HL-60 (cell line): ENCODE measurements at places on chromosomes 12 and 14.

DNA sequence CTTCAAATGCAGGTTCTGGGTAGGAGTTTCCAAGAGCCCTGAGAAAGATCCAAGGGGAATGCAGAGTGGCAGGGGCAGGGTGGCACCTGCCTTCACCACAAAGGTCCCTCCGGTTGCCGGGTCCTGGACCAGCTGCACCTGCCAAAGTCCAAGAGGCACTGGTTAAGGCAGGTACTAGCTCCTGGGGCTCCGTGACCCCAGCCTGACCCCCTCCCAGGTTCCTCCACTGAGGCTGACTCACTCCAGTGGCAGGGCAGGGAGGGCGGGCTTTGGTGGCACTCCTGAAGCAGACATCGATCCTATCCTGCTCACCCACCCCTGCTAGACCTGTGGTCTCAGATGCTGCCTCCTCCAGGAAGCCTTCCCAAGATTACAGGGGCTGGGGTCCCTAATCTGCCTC, 11.4 kb downstream of the RPS6KL1 start:
- no peak for DNase-seq

GRCh38 chr14:31194095-31194494, 13.5 kb downstream of the HECTD1 start:
- no peak for DNase-seq

DNA sequence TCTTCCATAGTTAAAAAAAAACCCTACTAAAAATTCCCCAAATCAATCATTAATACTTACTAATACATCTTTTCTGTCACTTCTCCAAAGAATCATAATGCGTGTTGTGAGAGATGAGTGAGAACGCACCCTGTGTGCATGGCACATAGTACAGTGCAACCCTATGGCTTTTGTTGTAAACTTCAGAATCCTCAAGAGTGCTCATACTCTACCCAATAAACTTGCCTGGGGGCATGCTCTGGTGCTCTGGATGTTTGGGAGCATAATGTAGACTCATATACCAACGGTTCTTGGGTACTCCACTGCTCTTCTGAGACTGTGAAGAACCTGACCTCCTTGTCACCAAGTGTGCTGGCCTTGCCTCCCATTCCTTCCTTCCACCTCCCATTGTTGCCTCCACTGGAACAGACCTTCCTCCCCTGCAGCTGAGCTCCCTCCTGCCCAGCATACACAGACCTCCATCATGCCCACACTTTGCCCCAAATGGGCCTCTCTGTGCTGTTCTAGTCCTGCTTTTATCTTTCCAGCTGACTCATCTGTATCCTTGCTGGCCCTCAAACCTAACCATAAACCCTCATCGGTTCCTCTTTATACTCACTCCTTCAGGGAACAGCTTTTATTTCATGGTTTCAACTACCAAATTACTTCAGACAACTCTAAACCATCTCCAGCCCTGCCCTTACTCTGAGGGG, 8.9 kb downstream of the DCP1B start:
- DNase-seq: peak; percentile 65

DNA sequence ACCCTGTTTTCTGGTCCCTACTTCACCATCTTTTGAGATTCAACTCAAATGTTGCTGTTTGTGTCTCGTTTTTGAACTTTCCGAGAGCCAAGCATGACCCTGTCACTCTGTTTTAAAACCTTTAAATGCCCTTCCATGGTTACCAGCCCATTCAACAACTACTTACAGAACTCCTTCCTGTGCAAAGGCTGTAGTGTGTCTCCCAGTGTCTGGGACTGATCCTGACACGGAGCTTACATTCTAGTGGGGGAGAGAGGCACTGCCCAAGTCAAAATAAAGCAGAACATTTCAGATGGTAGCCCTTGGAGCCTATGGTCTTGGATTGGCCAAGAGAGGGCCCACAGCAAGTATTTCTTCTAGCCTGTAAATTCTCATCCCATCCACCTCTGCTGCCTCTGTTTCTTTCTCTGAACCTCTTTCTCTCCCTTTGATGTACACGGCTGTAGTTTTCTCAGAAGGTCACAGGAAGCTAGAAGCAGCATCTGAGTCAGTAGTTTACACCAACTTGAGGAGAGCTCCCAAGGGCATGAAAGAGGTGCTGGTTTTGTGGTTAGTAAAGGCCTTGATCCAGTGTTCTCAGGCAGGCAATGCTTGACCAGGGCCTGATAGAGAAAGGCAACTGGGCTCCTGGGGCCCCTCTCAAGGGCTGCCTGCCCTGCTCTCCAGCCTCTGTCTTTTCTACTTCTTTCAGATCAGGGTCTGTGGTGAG, 42.3 kb upstream of the SLC24A4 start:
- DNase-seq: no peak

- no peak for DNase-seq
These were observed 34.9 kb upstream of the EML1 start for GRCh38 chr14:99758121-99758821.

GRCh38 chr12:108816652-108817335, 40.6 kb downstream of the SSH1 start:
- DNase-seq: no peak

GRCh38 chr14:60163693-60164092, 1.5 kb downstream of the DHRS7 start:
- no peak for DNase-seq

- no peak for DNase-seq
These were observed 3.2 kb upstream of the DIO3 start for GRCh38 chr14:101557811-101558738.

DNA sequence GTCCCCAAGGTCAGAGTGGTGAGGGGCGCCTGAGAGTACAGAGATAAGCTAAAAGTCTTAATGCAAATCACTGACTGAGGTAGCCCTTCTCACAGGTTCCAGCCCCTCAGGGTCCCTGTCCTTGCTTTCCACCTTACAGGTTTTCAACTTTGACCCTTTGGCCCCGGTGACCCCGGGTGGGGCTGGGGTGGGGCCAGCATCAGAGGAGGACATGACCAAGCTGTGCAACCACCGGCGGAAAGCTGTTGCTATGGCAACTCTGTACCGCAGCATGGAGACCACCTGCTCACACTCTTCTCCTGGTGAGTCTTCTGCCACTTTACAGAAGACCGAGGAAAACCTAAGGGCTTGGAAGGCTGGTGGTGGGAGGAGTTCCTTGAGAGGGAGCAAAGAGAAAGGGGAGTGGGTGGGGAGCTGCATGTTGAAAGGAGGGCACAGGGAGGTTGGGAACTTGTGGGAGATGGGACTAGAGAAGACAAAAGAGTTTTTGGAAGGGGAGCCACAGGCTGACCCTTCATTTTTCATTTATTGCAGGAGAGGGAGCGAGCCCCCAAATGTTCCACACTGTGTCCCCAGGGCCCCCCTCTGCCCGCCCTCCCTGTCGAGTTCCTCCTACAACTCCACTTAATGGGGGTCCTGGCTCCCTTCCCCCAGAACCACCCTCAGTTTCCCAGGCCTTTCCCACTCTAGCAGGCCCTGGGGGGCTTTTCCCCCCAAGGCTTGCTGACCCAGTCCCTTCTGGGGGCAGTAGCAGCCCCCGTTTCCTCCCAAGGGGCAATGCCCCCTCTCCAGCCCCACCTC, 2.4 kb downstream of the MBD6 start:
- no peak for DNase-seq

DNA sequence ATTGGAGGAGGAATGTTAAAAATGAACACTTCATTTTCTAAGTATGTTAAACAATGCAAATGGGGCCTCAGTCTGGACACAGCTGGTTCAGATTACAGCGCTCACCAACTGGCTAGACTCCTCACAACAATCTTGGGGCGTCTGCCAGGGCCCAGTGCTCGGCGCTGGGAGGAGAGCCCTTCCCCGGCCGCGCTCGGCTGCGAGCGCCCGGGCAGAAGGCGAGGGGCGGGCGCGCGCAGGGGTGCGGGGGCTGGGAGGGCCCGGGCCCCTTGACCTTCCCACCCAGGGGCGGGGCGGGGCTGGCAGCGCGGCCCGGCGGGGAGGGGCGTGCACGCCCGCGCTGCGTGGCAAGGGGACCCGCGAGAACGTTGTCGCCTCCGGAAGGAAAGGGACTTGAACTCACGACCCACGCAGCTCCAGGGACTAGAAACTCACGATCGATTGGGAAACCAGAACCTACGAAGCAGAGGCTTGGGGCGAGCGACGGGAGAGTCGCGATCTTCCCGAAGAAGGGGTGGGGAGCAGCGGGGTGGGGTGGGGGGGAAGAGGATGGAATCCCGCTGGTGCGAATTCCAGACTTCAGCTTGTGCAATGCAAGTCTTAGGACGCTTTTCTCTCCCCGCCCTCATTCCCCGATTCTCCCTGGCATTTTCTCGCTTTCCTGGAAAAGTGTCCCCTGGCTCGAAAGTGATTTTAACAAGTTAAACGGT, at the start of gene FBLN5:
Gene FBLN5 (minus strand): TSS at position 220 of the 710 bp plus-strand sequence. CDS start 465 bp downstream, outside the sequence.
- DNase-seq: no peak

DNA sequence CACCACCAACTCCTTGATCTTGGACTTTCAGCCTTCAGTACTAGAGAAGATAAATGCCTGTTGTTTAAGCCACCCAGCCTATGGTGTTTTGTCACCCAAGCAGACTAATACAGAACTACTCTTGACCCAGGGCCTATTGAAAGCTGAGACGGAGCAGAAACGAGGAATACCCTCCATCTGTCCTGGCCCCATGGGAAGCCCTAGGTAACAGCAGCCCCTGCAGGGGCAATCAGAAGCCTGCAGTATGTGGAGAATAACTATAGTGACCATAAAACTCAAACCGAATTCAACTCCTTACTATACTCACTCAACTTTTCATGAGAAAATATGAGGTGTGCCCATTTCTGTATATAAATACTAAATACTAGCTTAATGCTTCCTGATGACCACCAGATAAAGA, 307.4 kb downstream of the NUAK1 start:
- DNase-seq: no peak

DNA sequence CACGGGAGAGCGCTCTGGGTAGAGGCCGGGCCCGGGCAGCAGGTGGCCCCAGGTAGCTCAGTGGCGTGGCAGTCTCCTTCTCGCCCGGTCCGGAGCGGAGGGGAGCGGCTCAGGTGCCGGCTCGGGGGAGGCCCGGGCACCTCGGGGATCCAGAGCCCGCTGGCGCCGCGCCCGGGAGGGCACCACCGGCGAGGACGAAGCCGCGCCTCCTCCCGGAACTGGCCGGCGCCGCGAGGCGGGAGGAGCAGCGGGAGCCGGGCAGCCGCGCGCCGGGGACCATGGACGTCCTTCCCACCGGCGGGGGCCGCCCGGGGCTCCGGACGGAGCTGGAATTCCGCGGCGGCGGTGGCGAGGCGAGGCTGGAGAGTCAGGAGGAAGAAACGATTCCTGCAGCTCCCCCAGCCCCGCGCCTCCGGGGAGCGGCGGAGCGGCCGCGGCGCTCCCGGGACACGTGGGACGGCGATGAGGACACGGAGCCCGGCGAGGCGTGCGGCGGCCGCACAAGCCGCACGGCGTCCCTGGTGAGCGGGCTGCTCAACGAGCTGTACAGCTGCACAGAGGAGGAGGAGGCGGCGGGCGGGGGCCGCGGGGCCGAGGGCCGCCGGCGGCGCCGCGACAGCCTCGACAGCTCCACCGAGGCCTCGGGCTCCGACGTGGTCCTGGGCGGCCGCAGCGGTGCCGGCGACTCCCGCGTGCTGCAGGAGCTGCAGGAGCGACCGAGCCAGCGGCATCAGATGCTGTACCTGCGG, 21.5 kb upstream of the GNS start:
- peak; percentile 8 for DNase-seq

- DNase-seq: no peak
These were observed 8.7 kb downstream of the WNT1 start for GRCh38 chr12:48986720-48987291.

GRCh38 chr14:103243764-103244737, 90.0 kb upstream of the EIF5 start:
- DNase-seq: no peak

GRCh38 chr12:32120419-32120818, 13.8 kb downstream of the BICD1 start:
- no peak for DNase-seq

- DNase-seq: no peak
These were observed 139.8 kb downstream of the ANO6 start for GRCh38 chr12:45355730-45356129.

GRCh38 chr12:95322326-95322725, 104.7 kb downstream of the VEZT start:
- no peak for DNase-seq

DNA sequence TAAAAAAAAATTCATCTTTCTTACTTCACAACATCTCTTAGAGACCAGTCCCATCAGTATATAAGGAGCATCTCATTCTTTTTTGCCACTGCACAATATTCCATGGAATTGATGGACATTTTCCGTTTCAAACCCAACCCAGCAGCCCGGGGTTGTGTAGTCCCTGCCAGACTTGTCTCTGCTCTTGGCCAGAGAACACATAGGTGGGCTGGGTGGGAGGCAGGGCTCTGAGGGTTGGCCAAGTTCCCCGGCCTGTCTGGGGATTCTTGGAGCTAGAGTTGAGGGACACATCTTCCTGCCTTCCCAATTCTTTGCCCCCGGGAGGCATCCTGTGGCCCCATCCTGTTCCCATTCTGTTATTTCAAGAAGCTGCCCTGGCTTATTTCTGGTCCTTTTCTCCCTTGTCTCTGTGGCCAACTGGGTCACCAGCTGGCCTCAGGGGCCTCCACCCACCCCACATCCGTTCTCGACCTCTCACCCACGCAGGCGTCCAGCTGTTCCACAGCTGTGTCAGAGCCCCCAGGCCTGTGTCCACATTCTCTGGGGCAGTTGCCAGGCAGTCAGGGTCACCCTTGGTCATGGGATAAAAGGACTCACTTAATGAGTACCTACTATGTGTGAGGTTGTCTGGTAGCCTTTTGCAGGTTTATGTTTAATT, 52.0 kb upstream of the CCDC63 start:
- DNase-seq: no peak

GRCh38 chr14:51138404-51139103, 43.6 kb upstream of the TRIM9 start:
- no peak for DNase-seq

GRCh38 chr14:39419272-39419671, 13.0 kb downstream of the FBXO33 start:
- DNase-seq: no peak

GRCh38 chr12:15558915-15559528, 230.2 kb downstream of the EPS8 start:
- DNase-seq: no peak

DNA sequence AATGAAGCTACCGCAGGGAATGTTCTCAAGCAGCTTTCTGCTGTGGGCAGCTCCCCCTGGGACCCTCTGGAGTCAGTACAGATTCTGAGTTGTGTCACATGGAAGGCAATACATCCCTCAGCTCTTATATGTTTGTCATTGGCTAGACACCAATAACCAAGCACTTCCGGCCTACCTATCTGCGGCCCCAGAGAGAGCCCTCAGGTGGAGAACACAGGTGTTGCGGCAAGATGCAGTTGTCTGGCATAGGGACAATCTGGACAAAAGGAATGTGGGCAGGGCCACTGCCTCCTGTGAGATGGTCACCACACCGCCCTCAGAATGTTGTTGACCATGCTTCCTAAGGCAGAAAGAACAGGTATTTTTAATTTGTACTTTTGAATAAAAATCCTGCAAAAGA, 118.7 kb downstream of the BRMS1L start:
- DNase-seq: no peak
